ENCODE measurements at places on chromosomes 4 and X. TPM values are rescaled to one million over a fixed set of nuclear protein-coding genes. Genes with fewer than 3 reads are reported as not detected.
A peak's percentile ranks its signal among the peaks of the same experiment; 100 is the strongest.

GAGE12J gene
- not detected for total RNA-seq

USP17L21 gene
- total RNA-seq: not detected

BDH2 gene
- total RNA-seq: 57.9 TPM

TLR3 gene
- 0.54 TPM for total RNA-seq

POLN gene
- 1.8 TPM for total RNA-seq

SLC25A53 gene
- total RNA-seq: 6.1 TPM

GAGE1 gene
- not detected for total RNA-seq

TRIML1 gene
- not detected for total RNA-seq

STOX2 gene
- not detected for total RNA-seq

CCKAR gene
- not detected for total RNA-seq

RXFP1 gene
- 3.1 TPM for total RNA-seq

CXXC4 gene
- not detected for total RNA-seq

TCEAL7 gene
- total RNA-seq: 17.1 TPM

SSX5 gene
- not detected for total RNA-seq

- no peak for DNase-seq
Observed at GRCh38 chrX:148632444-148632843, 132.0 kb downstream of the AFF2 start.

DNA sequence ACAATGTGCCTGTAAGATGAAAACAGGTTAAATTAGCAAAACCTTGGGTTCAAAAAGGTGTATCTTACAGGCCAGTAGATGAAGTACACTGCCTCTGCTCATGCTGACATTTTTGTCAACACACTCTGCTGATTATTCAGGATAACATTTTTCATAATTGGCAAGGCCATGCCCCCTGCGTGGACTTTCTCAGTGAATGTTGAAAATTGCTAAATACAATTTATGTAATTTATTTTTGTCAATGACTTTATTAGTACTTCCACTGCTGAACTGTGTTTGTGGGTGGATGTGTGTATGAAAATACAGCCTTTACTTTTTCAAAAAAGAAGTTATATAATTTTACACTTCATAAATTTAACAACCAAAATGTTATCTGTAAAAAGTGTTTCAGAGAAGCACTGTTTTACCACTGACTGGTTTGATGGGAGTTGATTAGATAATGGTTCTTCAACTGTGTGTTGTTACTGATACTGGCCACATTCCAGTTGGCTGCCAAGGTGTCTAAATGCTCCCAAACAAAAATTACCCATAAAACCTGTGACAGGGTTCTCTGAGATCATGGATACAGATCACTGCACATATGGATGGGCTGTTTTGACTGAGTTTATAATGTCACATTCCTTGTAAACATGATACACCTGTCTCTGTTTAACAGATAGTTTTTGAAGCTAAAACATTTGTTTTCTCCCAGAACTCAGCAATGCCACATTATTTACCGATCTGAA, 151.9 kb upstream of the SLC7A11 start:
- no peak for DNase-seq

DNA sequence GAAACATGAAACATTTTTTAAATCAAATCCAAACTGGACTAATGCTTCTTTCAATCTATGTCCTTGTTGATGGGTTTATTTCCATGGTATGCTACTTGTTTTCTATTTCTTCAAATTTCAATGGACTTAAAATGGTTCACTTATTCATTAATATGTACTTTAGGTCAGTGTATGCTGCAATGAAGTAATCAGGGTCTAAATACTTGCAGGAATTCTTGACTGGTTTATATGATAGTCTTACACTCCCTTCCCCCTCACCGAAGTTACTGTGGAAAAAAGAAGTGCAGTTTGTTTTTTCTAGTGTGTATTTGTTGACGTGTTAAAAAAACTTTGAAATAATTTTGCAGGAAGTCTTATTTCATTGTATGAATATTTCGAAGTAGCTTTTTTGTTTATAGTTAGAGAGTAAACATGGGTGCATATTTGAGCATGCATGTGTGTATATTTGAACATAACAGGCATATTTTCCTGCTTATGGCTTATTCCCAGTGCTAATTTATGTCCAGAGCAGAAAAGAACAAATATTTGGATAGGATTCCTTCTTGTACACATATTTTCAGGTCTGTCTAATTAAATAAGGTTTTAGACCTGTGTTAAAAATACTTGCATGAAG, 65.0 kb downstream of the LIMCH1 start:
- DNase-seq: no peak

DNA sequence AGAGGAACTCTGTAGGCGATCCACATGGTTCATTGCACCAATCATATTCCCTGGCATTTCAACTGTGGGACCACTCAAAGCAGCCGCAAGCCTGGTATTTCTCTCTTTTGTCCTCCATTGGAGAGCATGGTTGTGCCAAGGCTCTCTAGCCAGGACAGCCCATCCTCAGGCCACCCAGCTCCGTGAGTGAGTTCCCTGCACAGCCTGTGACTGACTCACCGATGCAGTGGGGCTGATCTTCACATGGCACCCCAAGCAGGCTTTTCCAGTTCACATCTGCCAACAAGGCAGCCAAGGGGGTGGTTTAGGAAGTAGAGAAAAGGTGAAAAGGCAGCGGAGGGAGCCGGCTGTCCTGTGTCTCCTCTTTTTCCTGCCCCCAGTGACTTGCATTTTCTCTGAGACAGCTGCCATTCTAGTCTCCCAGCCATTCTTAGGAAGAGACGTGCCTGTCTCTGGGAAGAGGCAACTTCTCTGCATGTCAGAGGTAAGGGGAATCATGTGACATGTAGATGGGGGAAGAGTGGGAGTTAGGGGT, 69.2 kb downstream of the MID1IP1 start:
- DNase-seq: no peak

DNA sequence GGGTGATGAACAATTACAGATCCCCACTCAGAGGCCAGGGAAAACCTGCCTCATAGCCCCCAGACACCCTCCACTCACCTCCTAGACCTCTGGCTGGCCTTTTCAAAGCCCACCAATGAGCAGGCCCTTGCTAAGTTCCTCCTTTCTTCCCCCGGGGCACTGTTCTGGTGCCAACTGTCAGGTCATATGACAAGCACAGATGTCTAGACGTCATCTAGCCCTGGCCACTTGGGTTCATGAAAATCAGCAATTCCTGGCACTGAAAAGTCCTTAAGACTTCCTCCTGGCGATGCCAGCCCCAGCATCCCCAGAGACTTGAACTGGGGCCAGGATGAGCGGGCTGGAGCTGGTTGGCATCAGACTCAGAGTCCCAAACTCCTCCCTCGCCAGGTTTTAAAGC, 115.6 kb upstream of the NALF2 start:
- no peak for DNase-seq

GRCh38 chr4:163558539-163559044, 64.1 kb downstream of the TMA16 start:
- no peak for DNase-seq

DNA sequence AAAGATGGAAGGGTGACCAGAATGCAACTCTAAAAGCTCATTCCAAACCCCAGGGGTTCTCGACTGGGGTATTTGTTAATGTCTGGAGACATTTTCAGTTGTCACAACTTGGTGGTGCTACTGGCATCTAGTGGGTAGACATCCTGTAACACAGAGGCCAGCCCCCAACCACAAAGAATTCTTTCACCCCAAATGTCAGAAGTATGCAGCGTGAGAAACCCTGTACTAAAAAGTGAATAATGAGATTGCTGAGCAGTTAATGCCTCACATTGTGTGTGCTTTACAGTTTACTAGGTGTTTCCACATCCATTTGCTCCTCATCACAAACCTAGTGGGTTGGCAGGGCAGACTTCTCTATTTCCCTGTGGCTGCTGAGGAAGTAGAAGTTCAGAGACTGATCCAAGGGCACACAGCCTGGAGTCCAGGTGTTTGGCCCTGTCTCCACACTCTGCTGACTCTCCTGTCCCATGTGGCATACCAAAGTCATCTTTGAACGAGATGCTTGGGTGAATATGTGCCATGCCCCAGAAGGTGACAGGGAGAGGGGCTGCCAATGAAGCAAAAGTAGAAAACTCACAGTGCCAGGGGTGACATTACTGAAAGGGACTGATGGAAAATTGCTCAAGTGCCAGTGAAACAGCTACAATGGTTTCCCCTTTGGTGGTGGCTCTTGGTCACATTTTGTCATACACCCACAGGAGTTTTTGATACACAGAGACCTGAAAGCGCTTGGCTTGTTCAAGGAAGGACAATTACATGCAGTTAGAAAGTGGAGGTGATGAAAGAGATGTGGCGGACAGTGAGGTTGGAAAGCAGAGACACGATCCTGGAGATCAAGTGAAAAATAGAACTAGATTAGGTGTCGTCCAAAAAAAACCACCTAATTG, 10.1 kb upstream of the TMEM154 start:
- DNase-seq: no peak

- peak; percentile 11 for DNase-seq
Observed at GRCh38 chr4:122997463-122998101, 75.2 kb upstream of the NUDT6 start.

GRCh38 chr4:3836406-3836755, 70.2 kb downstream of the ADRA2C start:
- DNase-seq: no peak

DNA sequence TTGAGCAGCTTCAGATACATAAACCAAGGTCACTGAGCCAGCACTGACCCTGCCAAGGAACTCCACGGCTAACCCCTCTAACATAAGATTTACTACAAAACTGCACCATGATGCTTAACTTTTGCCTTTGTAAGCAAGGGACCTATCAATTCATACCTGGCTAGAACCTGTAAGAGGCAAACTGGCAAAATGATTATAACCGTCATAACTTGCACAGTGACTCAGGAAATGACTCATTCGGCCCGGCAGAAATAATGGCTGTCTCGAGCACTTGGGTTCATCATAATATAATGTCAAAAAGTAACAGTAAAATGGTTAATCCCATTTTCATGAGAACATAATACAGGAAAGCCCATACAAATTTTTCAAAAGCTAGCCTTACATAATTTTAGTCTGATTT, 17.2 kb downstream of the RASGEF1B start:
- DNase-seq: peak; percentile 12

GRCh38 chrX:38500141-38500540, 61.2 kb upstream of the TSPAN7 start:
- DNase-seq: no peak

- DNase-seq: peak; percentile 34
Observed at GRCh38 chrX:110420771-110421499, 62.3 kb downstream of the RTL9 start.

- no peak for DNase-seq
Observed at GRCh38 chr4:95640311-95640710, 91.5 kb upstream of the UNC5C start.

DNA sequence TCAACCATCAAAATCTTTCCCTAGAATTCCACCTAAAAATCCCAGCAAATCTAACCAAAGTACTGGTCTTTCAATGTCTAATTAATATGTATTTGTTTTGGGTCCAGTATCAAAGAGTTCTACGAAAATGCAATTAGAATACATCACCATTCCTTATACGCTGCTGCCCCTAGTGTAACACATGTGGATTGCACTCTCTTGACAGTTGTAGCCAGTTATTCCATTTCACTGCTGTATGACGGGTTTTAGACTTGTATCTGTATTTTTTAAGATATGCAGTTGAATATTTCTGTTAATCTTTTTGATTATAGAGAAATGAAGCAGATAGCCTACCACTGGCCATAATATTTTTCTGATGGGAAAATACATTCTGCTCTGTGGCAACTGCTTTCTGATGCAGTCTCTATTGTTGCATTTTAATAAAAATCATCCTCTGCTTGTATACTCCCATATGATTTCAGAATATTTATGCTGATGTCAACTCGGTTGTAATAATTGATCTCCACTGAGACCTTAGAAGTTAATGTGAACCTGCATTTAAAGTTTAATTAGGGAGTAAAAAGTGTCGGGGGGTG, 17.1 kb upstream of the PAGE2B start:
- peak; percentile 48 for DNase-seq

GRCh38 chr4:604131-604530, 21.2 kb upstream of the PDE6B start:
- no peak for DNase-seq

GRCh38 chr4:136713140-136713539, 819.2 kb downstream of the PCDH18 start:
- peak; percentile 4 for DNase-seq

DNA sequence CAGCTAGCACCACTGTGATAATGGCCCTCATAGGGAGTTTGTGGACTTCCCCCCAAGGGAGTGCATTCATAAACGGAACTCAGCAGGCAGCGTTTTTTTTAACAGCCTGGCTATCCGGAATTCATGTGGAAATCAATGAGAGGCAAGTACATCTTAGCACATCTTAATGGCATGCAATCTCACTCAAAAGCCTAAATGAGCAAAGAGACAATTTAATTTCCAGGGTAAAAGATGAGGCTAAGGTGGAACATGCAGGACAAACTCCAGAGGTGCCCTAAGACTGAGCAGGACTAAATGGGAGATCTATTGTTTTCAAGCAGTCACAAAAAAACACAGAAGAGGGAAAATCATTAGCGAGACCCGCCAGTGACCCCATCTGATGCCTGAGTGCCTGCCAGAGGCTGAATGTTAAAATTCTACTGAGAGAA, 243.5 kb upstream of the KCNIP4 start:
- no peak for DNase-seq

- DNase-seq: no peak
Observed at GRCh38 chr4:89928838-89929237, 34.2 kb downstream of the MMRN1 start.

GRCh38 chrX:109691277-109691676, 41.8 kb downstream of the ACSL4 start:
- DNase-seq: peak; percentile 23

DNA sequence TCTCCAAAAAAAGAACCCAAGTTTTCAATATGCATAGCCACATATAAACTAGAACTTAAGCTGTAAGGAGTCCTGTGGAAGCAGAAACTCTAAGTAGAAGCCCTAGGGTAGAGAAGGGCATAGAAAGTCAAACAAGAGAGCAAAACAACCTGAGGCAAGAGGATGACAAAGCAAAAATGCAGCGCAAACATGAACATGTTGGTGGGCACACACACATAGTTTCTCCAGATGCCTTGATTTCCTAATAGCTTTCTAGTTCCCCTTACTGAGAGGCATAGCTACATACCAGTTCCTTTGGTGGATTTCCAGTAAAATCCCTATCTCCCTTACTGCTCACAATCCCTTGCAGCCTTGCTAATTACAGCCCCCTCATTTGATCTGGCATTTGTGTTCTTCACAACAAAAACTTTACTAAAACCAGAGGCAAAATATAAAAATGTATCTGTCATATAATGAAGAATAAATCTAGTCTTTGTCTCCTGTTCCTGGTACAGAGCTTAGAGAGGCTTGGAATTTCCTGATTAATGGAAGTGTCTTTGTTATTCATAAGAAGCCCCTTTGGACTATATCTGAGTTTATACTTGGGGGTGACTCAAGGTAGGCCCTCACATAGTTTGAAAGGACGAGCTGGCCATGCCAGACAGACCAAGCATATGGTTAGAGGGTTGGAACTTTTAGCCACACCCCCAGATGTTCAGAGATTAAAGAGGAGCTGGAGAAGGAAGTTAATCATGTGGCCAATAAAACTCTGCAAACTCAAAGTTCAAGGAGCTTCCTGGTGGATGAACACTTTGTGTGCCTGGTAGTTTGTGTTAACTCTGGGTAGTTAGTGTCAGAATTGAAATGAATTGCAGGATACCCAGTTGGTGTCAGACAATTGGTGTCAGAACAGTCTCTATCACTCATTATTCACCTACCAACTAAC, 52.7 kb upstream of the ZCCHC13 start:
- peak; percentile 41 for DNase-seq

Measured in GM23248 (cell line).